KBM-7 (cell line): ENCODE measurements at places on chromosomes 5 and 9.

DNA sequence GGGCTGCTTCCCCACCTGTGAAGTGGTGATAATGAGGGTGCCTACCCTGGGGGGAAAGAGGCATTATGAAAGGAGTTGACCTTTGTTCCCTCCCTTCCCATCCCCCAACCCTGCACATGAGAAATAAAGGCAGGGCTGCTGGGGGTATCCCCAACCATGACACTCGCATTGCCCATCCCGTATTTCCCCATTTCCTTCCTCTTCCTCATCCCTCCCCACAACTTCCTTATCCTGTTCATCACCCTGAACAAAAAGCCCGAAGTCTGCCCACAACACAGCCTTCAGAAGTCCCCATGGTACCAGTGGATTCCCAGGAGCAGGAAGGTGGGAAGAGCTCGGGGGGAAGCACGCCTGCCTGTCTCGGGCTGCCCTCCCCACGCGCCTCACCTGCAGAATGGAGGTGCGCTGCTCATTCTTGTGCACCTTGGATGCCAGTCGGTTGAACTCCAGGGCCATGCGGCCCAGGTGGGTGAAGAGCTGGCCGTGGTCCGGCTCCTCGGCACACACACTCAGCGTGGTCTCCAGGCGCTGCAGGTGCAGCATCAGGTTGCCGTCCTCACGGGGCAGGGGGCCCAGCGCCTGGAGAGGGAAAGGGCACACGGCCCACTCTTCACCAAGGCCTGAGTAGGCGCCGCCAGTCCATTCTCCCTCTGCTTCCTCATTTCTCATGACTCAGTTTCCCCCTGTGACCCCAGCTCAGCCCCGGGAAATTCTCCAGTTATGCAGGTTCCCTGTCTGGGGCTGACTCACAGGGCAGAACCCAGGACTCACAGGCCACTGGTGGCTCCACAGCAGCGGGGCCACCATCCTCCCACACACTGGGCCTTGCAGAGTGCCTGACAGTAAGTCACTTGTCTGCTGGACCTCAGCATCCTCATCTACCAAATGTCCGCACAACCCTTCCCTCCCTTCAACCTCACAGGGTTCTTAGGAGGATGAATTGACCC is 24.2 kb downstream of the TNIP1 start:
- DNase-seq: no peak

GRCh38 chr9:114171500-114171899 is 16.2 kb downstream of the COL27A1 start:
- no peak for DNase-seq

- DNase-seq: no peak
Observed at GRCh38 chr5:158117467-158118160, 258.7 kb upstream of the CLINT1 start.

DNA sequence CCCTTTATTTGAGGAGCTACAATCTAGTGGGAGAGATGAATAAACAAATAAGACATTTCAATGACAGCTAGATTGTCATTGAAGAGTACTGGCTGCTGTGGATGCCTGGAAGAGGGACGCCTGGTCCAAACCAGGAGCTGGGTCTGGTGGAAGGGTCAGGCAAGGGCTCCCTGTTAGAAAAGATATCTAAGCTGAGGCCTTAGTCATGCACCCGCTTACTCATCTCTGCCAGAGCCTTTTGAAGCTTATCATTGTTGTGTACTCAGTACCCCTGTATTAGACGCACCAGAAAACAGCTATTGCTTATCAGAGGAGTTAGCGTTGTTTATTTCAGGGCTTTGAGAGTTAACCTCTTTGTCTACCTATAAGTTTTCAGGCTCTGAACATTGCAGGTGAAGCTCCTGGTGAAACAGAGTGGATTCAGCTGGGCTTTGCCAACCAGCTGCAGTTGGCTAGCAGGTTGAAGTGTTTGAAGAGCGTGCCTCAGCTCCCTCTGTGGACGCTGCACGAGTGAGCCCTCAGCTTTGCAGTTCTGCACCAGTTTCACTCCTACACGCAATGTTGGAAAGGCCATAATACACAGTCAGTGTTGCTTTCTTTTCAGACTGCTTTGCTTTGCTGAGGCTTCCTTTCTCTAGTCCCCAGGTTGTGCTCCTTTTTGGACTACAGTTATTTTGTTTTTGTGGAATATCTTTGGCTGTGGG is 5.6 kb upstream of the GPR151 start:
- DNase-seq: no peak

DNA sequence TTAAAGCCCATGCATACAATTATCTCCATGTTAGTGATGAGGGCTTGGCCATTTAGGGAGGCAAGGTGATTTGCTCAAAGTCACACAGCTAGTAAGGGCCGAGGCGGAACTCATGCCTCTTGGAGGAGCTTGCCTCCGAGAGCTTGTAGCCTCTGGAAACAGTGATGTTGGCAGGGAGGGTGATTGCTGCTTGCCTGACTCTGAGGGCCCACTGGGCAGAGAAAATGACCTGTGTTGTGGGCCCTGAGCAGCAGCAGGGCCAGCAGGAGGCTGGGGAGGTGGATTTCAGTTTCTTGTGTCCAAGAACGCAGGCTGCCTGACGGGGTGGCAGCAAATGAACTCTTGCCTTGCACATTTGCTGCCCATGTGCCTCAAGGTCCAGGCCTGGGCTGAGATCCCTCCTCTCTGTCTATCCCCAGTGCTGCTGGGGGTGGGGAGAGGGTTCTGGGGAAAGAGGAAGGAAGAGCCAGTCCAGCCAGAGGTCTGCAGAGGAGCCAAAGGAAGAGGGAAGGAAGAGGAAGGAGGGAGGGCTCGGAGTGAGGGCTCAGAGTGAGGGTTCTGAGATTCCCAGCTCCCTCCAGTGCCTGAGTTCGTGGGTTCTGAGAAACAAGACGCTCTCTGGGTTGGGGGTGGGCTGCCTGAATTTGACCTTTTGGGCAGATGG is 16.2 kb upstream of the PTGS1 start:
- peak; percentile 69 for DNase-seq

GRCh38 chr5:980001-980588 is 28.5 kb upstream of the NKD2 start:
- no peak for DNase-seq

DNA sequence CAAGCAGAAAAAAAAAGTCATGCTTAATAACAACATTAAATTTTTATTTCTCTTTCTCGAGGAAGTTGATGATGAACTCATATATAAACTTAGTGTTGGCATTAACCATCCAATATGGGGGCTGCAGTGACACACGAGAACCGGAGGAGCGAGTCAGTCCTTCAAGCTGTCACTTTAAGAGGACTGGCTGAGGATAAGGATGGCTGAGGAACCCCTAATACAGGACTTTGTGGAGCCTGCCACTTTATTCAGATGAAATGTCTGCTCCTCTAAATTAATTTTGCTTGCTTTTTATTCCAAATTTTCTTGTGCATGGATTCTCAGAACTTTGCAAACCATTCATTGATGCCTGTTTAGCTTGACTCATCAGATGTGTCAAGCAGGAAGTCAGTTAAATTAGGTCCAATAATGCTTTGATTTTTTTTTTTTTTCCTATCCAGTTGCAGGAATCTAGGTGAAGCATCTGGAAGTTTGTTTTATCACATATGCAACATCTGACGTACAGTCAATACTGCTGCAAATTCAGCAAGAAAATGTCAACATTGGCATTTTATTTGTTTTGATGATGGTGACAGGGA is 144.2 kb upstream of the COL5A1 start:
- DNase-seq: no peak
